Right atrium auricular region (tissue), 2 donors: ENCODE measurements at places on chromosomes 16 and 17.

DNA sequence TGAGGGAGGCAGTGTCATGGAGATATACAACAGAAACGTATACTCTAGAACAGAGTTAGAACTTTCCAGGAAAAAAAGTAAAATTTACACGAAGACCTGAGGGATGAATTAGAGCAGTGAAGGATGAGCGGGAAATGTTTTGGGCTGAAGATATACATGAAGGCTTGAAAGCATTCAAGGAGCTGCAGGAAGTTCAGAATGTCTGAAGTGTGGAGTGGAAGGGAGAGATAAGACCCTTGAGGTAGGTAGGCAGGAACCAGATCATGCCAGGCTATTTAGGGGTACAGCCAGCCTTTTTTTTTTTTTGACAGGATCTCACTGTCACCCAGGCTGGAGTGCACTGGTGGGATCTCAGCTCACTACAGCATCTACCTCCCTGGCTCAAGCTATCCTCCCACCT, 3.2 kb upstream of the NLK start:
- no peak overlapping the region for H3K4me3 ChIP-seq
- no peaks in the 10 kb centered on the region for H3K36me3 ChIP-seq
- no peaks in the 10 kb centered on the region for H3K27me3 ChIP-seq
- H3K27ac ChIP-seq = no peak overlapping the region

DNA sequence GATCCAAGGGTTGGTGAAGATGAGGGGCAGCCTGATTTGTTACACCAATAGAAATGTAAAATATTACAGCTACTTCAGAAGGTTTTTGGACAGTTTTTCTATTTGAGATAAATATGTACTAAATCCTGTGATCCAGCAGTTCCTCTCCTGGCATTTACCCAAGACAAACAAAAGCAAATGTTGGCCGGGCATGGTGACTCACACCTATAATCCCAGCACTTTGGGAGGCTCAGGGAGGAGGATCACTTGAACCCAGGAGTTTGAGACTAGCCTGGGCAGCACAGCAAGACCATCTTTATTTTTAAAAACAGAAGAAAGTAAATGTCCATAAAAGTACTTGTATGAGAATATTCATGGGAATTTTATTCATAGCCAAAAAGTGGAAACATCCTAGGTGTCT, 64.8 kb upstream of the MRC2 start:
- peaks cover 49% of the 10 kb centered on the region for H3K36me3 ChIP-seq
- no peak overlapping the region for H3K4me3 ChIP-seq
- no peaks in the 10 kb centered on the region for H3K27me3 ChIP-seq
- H3K4me1 ChIP-seq = no peaks in the 10 kb centered on the region

DNA sequence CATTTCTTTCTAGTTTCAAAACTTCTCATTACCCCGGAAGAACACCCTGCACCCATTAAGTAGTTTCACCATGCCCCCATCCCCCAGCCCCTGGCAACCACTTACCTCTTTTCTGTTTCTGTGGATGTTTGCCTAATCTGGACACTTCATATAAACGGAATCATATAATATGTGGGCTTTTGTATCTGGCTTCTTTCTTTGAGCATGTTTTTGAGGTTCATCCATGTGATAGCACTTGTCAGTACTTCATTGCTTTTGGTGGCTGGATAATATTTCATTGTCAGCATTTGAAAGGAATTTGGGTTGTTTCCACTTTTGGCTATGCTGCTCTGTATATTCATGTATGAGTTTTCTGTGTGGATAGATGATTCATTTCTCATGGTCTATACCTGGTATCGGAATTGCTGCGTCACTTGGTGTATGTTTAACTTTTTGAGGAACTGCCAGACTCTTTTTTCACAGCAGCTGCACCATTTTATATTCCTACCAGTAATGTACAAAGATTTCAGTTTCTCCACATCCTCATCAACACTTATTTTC, 30.0 kb upstream of the SLC5A10 start:
- DNase-seq = no peak
- peaks cover 5% of the 10 kb centered on the region for H3K36me3 ChIP-seq
- H3K4me1 ChIP-seq = no peaks in the 10 kb centered on the region
- no peak overlapping the region for H3K4me3 ChIP-seq
- no peaks in the 10 kb centered on the region for H3K27me3 ChIP-seq

DNA sequence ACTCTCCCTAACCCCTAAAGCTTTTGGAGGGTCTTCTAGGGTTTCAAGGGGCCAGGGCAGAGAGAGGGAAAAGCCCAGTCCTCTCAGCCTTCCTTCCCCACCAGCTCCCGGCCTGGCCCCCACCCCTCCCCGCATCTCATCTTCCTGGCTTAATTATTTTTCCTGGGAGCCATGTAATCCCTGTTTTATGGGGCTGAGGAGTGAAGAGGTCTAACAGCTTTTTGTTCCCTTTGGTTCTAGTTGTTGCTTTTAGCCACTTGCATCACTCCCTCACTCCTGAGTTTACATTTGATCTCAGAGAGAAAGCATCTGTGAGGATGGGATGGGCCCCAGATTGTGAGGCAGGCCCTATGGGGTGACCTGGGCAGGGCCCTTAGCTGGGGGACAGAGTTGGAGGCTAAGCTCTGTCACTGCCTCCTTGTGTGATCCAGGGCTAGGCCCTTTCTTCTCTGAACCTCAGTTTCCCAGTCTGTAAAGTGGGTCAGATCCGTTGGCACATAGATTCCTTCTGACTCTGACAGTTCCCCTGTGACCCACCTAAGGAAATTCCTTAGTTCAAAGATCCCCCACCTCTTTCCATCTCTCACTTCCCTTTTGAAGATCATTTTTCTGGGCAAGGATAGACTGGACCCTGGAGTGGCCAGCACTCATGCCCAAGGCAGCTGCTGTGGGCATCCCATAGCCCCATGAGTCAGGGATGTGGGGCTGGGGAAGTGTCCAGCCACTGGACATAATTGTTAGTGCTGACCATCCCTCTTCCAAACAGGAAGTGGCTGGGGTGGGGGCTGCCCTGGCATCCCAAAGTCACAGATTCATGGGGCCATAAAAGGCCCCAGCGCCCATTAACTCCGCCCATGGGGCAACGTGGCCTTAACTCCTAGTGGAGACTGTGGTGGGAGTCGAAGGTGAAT, 20.1 kb downstream of the UNC119 start:
- no peaks in the 10 kb centered on the region for H3K36me3 ChIP-seq
- no peaks in the 10 kb centered on the region for H3K27me3 ChIP-seq
- no peak overlapping the region for H3K27ac ChIP-seq
- DNase-seq = no peak

- H3K4me1 ChIP-seq = peaks cover 39% of the 10 kb centered on the region
- no peaks in the 10 kb centered on the region for H3K36me3 ChIP-seq
- H3K27ac ChIP-seq = peak overlapping the region; percentile 71
- DNase-seq = peak; percentile 94
These were observed 7.7 kb upstream of the PPL start for GRCh38 chr16:4944333-4945281.

DNA sequence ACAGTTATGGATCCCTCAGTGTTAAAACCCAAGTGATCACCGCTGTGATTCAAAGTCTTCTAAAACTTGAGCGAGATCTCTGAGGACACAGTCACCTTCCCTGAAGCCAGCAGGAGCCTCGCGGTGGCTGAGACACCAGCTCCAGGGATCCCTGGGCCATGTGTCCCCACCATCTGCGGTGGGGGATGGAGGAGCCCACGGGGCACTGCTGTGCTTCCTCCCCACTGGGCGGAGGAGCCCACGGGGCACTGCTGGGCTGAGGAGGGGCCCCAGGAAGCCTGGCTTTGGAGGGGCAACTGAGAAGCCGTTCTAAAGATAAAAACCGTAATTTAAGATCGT, 65.7 kb upstream of the METRNL start:
- no peak overlapping the region for H3K27ac ChIP-seq
- H3K4me3 ChIP-seq = no peak overlapping the region
- no peaks in the 10 kb centered on the region for H3K36me3 ChIP-seq
- no peak for DNase-seq

GRCh38 chr17:28319598-28319935, 567 bp downstream of the TMEM97 start:
- no peak for DNase-seq
- no peaks in the 10 kb centered on the region for H3K36me3 ChIP-seq
- no peaks in the 10 kb centered on the region for H3K27me3 ChIP-seq
- no peaks in the 10 kb centered on the region for H3K4me1 ChIP-seq
- peak overlapping the region; percentile 55 for H3K4me3 ChIP-seq
- peak overlapping the region; percentile 47 for H3K27ac ChIP-seq

DNA sequence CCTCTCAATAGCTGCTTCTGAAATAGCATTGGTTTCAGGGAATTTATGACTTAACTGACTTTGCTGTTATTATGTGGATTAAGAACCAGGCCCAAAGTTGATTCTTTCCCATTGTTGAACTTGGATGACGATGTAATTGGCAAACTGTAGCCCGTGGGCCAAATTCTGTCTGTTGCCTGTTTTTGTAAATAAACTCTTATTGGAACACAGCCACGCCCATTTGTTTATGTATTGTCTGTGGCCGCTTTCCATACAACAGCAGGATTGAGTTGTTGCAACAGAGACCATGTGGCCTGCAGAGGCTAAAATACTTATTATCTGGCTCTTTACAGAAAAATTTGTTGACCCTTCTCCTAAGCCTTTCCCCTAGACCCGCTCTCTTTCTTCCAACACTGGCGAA, 31.6 kb downstream of the NTN1 start:
- no peaks in the 10 kb centered on the region for H3K36me3 ChIP-seq
- peaks cover 16% of the 10 kb centered on the region for H3K4me1 ChIP-seq
- DNase-seq = peak; percentile 28

DNA sequence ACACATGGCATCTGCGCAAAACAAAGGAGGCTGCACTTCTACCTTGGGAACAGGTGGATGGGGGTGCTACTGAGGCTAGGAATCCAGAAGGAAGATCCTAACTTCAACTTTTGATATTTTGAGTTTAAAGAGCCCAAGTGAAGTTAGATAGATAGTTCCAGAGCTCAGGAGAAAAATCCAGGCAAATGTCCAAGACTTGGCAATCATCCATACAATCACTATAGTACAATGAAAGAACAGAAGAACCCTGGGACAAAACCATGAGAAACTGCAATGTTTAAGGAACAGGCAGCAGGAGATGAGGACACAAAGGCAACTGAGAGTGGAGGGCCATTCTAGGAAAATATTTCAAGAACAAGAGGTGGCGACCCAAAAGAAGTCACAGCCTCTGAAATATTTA, 12.4 kb downstream of the CDYL2 start:
- no peak overlapping the region for H3K27ac ChIP-seq
- no peaks in the 10 kb centered on the region for H3K4me1 ChIP-seq
- no peaks in the 10 kb centered on the region for H3K27me3 ChIP-seq
- no peaks in the 10 kb centered on the region for H3K36me3 ChIP-seq

DNA sequence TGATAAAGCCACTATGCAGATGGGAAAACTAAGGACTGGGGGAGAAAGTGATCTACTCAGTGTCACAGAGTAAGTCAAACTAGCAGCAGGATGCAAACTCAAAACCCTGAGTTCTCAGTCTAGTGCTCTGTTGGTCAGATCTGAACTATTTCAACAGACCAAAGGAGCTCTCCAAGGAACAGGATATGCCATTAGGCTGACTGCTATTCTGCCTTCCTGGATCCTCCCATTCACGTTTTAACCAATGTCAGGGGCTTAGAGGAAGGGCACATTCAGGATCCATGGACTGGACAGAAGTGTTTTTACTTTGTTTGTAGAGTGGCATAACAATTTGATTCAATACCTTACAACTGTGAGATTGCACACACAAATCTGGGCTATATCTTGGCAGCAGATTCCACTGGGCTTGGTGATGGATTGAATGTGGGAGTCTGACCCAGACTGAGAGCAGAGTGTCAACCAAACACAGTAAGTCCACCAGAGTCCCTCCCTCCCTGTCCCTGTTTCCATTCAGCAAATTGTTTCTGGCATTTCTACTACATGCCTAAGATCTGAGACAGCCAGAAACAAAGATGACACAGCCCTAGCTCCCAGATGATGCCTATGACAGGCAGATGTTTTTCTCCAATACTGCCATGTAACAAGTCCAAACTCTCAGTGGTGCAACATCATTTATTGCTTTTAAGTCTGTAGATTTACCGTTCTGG, 337.8 kb upstream of the CDH5 start:
- no peak overlapping the region for H3K27ac ChIP-seq
- H3K27me3 ChIP-seq = no peaks in the 10 kb centered on the region
- no peaks in the 10 kb centered on the region for H3K4me1 ChIP-seq
- peak; percentile 66 for DNase-seq
- H3K4me3 ChIP-seq = no peak overlapping the region

GRCh38 chr17:66904760-66905624, 59.5 kb upstream of the CACNG4 start:
- no peaks in the 10 kb centered on the region for H3K27me3 ChIP-seq
- H3K36me3 ChIP-seq = no peaks in the 10 kb centered on the region
- no peak overlapping the region for H3K4me3 ChIP-seq
- no peaks in the 10 kb centered on the region for H3K4me1 ChIP-seq
- peak overlapping the region; percentile 31 for H3K27ac ChIP-seq

DNA sequence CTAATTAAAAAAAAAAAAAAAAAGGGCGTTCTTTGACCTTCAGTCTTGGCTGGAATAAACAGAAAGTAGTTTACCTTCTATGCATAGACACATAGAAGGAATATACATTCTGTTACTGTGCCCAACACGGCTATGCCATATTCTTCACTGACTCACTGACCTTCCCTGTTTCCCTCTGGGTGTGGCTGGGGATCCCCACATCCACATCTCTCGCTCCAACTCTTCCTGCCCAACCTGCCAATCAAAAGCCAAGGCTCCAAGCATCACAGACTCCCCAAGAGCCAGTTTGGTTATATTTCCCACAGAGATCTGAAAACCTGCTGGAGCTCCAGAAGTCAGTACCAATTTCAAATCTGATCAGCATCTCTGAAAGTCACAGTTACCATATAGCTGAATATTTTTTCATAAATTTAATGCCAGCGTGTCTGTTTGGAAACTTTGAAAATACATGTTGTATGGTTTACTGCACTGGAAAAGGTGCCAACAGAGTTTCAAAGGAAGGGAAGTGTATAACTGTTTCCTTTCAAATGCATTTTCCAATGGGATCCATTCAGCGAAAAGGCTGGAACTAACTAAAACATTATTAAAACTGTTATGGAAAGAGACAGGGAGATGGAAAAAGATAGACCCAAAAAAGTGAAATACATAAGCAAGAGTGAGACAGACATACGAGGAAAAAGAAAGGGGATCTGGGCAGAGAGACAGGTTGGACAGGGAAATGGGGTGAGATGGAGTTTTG, 91.8 kb downstream of the SMG6 start:
- H3K36me3 ChIP-seq = no peaks in the 10 kb centered on the region
- no peaks in the 10 kb centered on the region for H3K4me1 ChIP-seq
- H3K27ac ChIP-seq = peak overlapping the region; percentile 88
- H3K4me3 ChIP-seq = no peak overlapping the region
- H3K27me3 ChIP-seq = no peaks in the 10 kb centered on the region

- peaks cover 17% of the 10 kb centered on the region for H3K4me1 ChIP-seq
- H3K27ac ChIP-seq = no peak overlapping the region
- no peak for DNase-seq
- no peak overlapping the region for H3K4me3 ChIP-seq
These were observed 5.4 kb upstream of the CSNK1D start for GRCh38 chr17:82278786-82279391.
